ENCODE measurements at places on chromosomes 3 and 15.

DNA sequence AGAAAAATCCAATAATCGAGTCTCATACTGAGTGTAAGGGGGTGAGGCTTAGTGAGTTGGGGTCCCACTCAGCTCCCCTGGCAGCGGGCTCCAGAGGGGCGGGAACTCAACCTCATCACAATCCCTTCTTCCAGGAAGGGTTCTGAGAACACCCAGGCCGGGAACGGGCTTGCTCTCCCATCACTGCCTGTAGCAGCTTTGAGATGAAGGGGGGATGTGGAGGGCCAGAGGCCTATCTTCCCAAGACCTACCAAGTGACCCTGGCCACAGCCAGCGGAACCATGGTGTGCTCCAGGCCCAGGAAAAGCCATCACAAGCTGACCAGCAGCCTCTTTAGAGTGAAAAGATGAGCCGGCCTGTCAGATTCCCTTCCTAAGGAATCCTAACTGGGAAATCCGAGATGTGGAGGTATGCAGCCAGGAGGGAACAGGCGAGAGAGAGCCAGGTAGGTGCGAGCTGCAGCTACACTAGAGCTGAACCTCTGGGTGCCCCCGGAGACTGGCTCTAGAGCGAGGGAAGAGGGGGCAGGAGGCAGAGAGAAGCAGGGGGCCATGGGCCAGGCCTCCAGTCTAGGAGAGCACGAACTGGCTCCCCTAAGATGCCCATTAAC is 18.5 kb downstream of the GRAMD2A start:
- DNase-seq, result no peak

GRCh38 chr3:69669070-69669469 is 70.2 kb upstream of the MITF start:
- DNase-seq, result no peak

DNA sequence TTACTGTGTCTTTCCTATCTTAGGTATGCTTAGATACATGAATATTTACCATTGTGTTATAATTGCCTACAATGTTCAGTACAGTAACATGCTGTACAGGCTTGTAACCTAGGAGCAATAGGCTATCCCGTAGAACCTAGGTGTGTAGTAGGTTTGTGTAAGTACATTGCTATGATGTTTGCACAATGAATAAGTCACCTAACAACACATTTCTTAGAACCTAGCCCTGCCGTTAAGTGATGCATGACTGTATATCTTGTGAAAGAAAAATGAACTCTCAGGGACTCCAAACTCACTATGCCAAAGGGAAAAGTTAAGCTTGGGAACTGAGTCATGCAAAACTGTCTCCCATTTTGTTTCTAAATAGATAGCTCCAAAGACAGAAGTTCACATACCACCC is 91.5 kb upstream of the ACP3 start:
- DNase-seq, result no peak

- no peak for DNase-seq
Observed at GRCh38 chr3:47073685-47074084, 90.2 kb downstream of the SETD2 start.

- DNase-seq, result no peak
Observed at GRCh38 chr15:81859737-81860516, 185.9 kb downstream of the MEX3B start.

DNA sequence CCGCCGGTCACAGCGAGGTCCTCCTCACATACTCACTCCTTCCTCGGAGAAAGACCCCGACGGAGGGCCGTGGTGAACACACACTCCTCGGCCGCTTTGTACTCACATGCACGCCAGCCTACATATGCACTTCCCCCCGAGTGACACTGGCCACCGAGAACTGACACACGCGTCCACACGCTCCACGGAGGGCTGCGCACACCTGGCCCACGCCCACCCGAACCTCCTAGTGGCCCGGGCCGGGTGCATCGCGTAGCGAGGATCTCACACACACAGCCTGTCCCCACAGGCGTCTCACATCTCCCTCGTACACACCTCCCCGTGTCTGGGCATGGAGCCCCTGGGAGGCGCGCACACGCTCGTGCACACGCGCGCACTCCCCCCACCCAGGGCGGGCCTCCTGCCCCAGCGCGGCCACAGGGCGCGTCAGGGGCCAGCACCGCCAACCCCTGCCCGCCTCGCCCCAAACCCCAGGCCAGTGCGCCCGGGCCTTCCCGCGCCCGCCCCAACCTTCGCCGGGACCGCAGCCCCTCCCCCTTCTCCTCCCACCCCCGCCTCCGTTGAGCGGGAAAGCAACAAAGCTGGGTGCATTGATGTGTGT is 411 bp upstream of the C3orf70 start:
- DNase-seq, result peak; percentile 28

DNA sequence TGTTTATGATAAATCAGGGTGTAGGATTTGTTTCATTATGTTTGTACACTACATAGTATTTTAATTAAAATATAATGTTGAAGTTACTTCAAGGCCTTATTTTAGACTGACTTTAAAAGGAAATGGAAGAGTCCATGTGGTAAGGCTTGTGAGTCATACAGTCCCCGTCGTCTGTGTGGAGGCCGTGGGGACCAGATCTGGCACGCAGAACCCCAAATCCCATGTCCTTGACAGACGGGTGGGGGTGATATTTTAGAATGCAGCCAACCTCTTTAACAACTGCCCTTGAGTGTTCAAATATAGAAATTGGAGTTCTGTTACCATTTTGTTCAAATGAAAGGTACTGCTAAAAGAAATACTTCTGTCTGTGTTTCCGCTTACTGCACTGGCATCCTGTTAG is 35.8 kb downstream of the ABHD17C start:
- no peak for DNase-seq

GRCh38 chr3:127339928-127340861 is 52.3 kb upstream of the PRR20G start:
- DNase-seq, result no peak

DNA sequence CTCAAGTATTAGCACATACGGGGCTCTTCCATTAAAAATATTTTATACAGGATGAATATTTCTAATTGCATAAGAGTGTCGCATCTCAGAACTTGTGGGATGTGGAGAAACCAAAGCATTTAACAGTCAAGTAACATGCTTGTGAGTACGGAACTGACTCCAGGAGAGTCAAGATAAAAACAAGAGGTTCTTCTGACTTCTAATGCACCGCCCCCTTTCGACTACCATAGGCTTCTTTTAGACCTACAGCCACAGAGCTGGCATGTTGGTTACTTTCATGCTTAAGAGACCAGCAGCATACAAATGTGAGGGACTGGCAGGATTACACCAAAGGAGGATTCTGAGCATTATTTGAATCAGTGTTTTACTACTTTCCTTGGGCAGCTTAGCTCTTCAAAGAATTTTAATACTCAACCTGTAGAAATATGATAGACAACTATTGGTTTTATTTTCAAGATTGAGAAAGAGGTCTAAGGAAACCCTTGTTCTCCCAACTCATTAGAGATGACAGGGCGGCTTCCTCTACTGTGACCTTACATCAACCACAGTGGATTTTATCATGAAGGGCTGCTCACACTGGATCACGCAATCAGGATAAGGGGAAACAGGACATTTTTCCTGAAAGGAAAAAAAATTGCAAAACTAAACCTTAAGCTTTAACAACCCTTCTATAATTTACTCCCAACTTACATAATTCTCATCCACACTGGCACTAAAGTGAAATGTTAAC is 14.0 kb downstream of the ETV5 start:
- no peak for DNase-seq

GRCh38 chr3:187997490-187997889 is 156.5 kb upstream of the LPP start:
- DNase-seq, result no peak

GRCh38 chr15:42603978-42604377 is 28.6 kb downstream of the STARD9 start:
- DNase-seq, result no peak

GRCh38 chr3:5709714-5710113 is 522.2 kb downstream of the EDEM1 start:
- DNase-seq, result no peak

GRCh38 chr3:131390331-131390730 is 8.8 kb downstream of the NUDT16 start:
- DNase-seq, result no peak

DNA sequence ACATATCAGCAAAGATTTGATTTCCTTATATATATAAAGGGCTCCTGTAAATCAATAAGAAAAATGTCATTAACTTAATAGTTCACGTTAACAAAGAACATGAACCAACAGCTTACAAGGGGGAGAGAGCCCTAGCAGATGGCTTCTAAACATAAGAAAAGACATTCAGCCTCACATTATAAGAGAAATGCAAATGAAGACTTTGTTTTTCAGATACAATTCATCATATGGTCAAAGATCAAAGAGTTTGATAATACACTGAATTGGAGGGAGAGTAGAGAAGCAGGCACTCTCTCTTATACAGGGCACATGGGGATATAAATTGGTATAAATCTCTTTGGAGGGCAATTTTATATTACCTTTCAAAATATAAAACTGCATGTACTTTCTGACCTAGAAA is 21.1 kb downstream of the RBP2 start:
- no peak for DNase-seq

GRCh38 chr15:74504836-74505235 is 36.2 kb upstream of the ARID3B start:
- DNase-seq, result no peak

DNA sequence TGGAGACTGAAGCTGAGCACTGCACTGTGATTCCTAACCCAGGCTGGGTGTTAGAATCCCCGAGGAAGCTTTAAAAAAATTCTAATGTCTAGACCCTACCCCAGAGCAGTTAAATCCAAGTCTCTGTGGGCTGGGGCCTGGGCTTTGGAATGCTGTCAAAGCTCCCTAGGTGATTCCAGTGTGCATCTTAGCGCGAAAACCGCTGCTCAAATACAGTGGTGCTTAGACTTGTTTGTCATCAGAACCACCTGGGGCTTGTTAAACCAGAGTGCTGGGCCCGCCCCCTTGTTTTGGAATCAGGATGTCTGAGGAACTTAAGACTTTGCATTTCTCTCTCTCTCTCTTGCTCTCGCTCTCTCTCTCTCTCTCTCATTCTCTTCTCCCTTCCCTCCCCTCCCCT is 20.7 kb downstream of the RHCG start:
- DNase-seq, result no peak

- no peak for DNase-seq
Observed at GRCh38 chr3:15512166-15512565, 9.3 kb downstream of the COLQ start.

DNA sequence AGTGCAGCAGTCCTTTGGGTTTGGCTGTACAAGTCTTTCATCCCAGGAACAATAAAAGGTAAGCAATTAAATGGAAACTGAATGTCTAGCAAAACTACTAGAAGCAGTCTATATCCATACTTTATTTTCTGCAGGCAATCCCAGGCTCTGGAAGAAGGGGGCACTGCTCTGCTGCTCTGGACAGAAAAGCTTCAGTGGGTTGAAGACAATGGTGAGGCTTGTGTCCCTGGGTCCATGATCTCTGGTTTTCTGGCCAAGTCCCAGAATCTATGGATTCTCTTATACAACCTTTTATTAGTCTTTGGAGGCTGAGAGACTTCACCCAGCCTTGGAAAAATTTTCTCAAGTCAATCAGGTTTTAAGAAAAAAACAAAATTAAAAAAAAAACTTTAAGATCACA is 35.6 kb downstream of the SCAP start:
- no peak for DNase-seq

- DNase-seq, result no peak
Observed at GRCh38 chr3:144265542-144266100, 294.0 kb downstream of the DIPK2A start.

DNA sequence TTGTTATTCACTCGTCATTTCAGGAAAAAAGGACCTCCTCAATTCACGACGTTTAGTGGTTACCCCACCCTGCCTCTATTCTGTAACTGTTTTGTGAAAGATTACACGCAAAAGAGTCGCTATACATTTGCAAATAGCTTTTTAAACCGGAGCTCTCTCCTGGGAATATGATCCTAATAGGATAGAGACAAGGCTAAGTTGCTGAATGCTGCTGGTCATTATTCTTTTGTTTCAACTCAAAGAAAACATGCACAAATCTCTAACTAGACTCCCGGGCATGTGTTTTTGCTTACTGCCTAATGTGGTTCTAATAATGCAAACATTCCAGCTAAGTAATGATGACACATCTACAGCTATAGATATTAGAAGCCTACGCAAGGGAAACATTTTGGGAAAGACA is 214.6 kb upstream of the MDFIC2 start:
- no peak for DNase-seq

DNA sequence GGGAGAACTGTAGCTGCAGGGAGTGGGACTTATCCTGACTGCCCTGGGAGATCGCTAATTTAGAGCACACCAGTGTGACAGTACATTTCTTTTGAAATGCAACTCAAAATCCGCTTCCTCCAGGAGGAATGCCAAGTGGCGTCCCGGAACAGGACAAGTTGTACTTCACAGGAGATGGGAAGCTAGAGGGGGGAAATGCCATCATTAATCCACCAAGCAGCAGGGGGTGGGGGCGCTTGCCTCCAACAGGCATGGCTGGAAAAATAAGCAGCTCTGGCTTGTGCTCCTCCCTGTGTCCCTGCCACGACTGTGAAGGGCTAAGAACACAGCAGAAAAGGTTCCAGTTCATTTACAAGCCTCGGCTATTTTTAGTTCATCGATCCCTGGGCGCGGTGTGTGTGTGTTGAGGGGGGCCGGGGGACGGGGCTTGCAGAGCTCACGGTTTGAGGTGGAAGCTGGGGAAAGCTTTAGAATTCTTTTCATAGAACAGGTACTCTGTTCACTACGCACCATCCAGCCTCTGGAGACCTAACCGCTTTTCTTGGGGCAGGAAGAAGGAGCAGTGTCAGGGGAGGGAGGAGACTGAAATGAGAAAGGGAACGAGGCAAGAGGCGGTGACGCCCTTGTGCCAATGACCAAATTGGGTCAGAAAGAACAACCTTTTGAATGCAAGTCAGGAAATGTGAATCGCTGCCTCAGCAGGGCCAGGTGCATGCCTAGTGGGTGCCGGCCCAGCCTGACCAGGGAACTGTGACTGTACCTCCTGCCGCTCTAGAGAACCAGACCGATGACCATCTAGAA is 51.8 kb upstream of the DGKG start:
- DNase-seq, result peak; percentile 59

DNA sequence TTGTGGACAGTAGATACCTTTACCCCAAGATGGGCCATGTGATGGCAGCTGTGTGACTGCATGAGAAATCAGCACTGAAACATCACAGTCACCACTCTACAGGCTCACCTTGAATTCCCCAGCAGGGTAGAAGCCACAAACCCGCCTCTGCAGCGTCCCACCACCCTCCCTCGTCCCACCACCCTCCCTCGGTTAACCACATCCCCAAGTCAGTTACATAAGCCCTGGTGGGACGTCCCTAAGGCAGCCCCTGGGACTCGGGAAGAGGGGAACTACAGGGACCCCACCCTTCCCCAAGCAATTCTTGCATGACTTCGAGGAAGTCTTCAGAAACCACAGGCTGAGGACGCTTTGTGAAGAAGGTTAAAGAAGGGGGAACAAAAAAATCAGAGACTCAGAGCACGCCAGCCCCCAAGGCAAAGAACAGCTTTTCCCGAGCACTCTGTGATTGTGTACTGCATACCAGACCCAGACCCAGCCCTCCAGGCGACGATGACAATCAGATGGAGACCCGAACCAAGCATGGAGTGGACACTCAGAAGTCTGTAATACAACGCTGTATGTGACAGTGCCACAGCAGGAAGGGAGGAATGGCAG is 60.5 kb downstream of the SH3BP5 start:
- no peak for DNase-seq

Data from Calu3 (cell line).